Bronchial smooth muscle cell (primary cell): ENCODE measurements at places on chromosomes 5 and 9. TPM values are rescaled to one million over a fixed set of nuclear protein-coding genes. Genes with fewer than 3 reads are reported as not detected.

MAMDC2 gene
- total RNA-seq = 0.52 and 1.7 TPM in 2 replicates

PHF24 gene
- total RNA-seq = 0.09 and 0.16 TPM in 2 replicates

KCNIP1 gene
- not detected in 2 replicates for total RNA-seq

DDX4 gene
- total RNA-seq = not detected in 2 replicates

KIF24 gene
- 0.17 and 0.63 TPM in 2 replicates for total RNA-seq

LCN12 gene
- total RNA-seq = not detected in 2 replicates

KCNV2 gene
- not detected in 2 replicates for total RNA-seq

MRPL50 gene
- 7.7 and 11.0 TPM in 2 replicates for total RNA-seq

P4HA2 gene
- total RNA-seq = 199 and 465 TPM in 2 replicates

PPP2R2B gene
- total RNA-seq = under 0.01 TPM in 1 of 2 replicates, not detected in the other

TMEM174 gene
- not detected in 2 replicates for total RNA-seq

ERAP2 gene
- total RNA-seq = 4.4 and 4.8 TPM in 2 replicates

CMBL gene
- total RNA-seq = 15.0 and 23.1 TPM in 2 replicates

ADAMTS19 gene
- total RNA-seq = under 0.01 TPM in 1 of 2 replicates, not detected in the other

ANKRD20A1 gene
- total RNA-seq = 0.16 and 0.34 TPM in 2 replicates

ADAMTS6 gene
- 37.8 and 49.9 TPM in 2 replicates for total RNA-seq

EPB41L4B gene
- total RNA-seq = 0.16 and 0.26 TPM in 2 replicates

RASEF gene
- 0.16 TPM in 1 of 2 replicates, not detected in the other for total RNA-seq

SPINK6 gene
- not detected in 2 replicates for total RNA-seq

WDR38 gene
- total RNA-seq = not detected in 2 replicates

C9orf153 gene
- total RNA-seq = 0.09 and 0.32 TPM in 2 replicates

VCP gene
- total RNA-seq = 468 and 475 TPM in 2 replicates

CMYA5 gene
- total RNA-seq = 3.9 and 5.9 TPM in 2 replicates

C5orf58 gene
- total RNA-seq = not detected in 2 replicates

TAF11L5 gene
- total RNA-seq = not detected in 2 replicates

CCDC171 gene
- 4.4 and 5.7 TPM in 2 replicates for total RNA-seq

CD72 gene
- total RNA-seq = 1.3 and 1.9 TPM in 2 replicates

CDKN2AIPNL gene
- 12.2 and 29.6 TPM in 2 replicates for total RNA-seq

ZNF658 gene
- 3.9 and 4.6 TPM in 2 replicates for total RNA-seq

PCDHB13 gene
- total RNA-seq = 0.32 and 0.94 TPM in 2 replicates

PKD2L2 gene
- total RNA-seq = not detected in 2 replicates

SMARCA2 gene
- total RNA-seq = 48.9 and 70.6 TPM in 2 replicates

NXNL2 gene
- total RNA-seq = 0.77 and 3.0 TPM in 2 replicates

FBN2 gene
- 6.4 and 14.7 TPM in 2 replicates for total RNA-seq

RANBP3L gene
- total RNA-seq = under 0.01 and 1.1 TPM in 2 replicates

UNC13B gene
- 21.0 and 25.5 TPM in 2 replicates for total RNA-seq

IFNA17 gene
- total RNA-seq = not detected in 2 replicates

MFAP3 gene
- total RNA-seq = 36.1 and 38.0 TPM in 2 replicates

SMC5 gene
- 18.6 and 19.3 TPM in 2 replicates for total RNA-seq

TAS2R1 gene
- not detected in 2 replicates for total RNA-seq

EMB gene
- total RNA-seq = 4.3 and 7.6 TPM in 2 replicates

ARL15 gene
- 20.8 and 26.9 TPM in 2 replicates for total RNA-seq

PLGRKT gene
- 9.0 and 11.5 TPM in 2 replicates for total RNA-seq
